Head of caudate nucleus (tissue), 42 donors: ENCODE measurements at places on chromosomes 4 and X.
A peak's percentile ranks its signal among the peaks of the same experiment; 100 is the strongest.

DNA sequence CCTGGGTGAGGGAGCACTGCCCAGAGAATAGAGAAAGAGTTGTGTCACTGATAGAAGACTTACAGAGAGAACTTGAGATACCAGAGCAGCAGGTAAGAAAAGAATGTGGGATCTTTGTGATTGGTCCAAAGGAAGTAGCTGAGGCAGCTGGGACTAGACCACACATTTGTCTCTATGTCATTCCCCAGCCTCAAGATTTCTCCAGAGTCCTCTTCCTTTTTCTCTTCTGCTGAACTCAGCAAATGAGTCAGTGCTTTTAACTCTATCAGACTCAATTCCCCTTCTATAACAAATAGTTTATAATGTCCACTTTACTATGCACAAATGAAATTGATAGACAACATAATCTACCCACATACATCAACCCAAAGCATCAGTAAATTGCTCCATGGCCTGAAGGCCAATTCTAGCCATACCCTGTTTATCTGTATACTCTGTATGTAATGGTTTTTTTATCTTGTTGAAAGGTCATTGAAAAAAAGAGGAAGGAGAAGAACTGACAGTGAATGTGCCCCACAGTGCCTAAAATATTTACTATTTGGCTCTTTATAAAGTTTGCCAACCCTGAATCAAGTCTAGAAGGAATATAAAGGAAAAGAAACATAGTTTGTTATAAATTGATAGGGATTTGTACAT, 38.2 kb downstream of the ETDC start:
- DNase-seq: no peak

- DNase-seq: no peak
Measured at GRCh38 chrX:97145934-97146333, 262.2 kb downstream of the RPA4 start.

DNA sequence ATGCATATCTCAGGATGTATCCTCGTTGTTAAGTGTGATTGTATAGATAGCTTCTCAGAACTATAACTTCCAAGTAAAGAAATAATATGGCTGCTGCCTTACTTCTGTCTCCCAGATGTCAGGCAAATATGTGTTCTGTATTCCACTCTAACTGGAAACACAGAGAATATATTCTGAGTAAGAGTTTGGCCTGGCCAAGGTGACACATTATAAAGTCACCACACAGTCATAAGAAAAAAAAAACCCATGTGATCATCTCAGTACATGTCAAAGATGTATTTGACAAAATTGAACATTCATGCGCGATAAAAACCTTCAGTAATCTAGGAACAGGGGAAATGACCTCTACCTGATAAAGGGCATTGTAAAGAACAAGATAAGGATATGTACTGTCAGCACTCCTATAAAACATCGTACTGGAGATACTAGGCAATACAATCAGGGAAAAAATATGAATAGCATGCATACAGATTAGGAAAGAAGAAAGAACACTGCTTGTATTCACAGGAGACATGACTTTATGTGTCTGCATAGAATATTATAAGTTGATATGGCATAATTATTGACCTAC, 207.1 kb downstream of the ZNF330 start:
- no peak for DNase-seq

- DNase-seq: no peak
Measured at GRCh38 chrX:153551135-153551534, 33.7 kb downstream of the ATP2B3 start.

GRCh38 chr4:121784975-121785374, 16.1 kb upstream of the EXOSC9 start:
- DNase-seq: no peak

- no peak for DNase-seq
Measured at GRCh38 chrX:446245-446644, 59.5 kb upstream of the PPP2R3B start.

- DNase-seq: no peak
Measured at GRCh38 chr4:74235135-74235534, 73.1 kb upstream of the EPGN start.

DNA sequence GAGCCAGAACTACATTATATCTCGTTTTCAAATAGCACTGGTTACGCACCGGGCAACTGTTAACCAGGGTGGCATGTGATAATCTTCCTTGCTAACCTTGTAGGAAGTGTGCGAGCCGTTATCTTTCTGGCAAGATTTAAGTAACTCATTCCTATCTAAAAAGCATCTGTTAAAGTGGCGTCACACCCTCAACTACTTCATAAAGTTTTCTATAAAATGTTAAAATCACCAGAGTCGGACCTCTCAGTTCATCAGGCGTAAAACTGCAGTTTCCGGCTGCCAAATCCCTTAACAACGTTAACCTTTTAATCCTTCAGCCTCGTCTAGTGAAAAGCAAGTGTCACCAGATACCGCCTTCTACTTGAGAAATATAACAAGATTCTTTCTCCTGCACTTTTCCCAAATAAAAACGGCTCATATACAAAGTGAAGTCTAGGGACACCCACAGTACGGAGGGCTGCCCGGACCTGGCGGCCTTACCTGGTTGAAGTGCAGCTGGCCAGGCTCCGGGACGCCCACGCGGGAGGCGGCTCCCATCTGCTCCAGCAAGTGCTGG, 1.2 kb downstream of the SLC39A8 start:
- DNase-seq: no peak

DNA sequence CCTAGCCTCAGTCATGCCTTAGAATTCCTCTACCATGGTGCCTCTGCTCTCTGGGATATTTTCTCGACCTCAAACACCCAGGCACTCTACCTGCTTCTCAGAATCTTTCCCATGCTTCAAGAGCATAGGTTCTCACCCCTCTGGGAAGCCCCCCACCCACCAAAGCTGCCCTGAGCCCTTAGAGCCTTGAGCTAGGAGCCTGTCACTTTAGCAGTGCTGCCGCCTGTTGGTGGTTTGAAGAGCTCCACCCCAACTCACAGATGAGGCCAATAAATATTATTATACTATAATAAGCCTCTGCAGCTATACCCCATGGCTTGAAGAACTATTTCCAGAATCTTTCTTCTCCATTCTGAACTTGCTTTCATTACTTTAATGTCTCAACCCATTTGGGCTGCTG, 109.7 kb downstream of the RTL5 start:
- no peak for DNase-seq

DNA sequence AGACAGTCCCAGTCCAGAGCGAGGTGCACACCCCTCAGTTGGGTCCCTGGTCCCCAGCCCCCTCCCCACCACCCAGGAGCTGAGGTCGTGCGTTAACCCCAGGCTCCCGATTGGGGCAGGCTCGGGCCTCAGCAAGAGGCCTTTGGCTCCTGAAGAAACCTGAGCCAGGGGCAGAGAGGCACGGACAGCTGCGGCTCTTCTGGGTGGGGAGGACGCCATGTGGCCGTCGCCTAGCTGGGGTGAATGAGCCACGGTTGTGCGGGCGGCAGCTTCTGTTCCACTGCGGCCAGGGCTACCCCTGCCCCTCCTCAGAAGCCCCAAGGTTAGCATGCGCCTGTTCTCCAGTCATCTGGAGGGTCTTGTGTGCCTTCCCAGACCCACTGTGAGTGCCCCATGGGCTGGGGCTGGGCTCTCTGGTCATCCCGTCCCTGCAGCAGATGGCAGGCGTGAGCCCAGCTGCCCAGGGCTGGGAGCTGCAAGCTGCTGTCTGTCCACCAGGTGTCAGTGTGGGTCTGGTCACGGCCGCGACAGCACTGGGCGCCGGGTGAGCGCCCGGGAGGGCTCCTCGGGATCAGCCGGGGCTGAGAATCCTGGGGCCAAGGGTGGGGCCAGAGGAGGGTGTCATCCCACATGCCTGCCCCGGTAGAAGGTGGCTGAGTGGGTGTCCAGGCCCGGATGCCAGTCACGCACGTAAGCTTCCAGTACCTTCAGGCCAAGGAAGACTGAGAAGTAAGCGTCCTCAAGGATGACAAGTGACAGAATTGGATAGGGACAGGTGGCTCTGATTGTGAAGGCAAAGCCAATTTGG, 21.9 kb downstream of the ATP2B3 start:
- DNase-seq: peak; percentile 83

DNA sequence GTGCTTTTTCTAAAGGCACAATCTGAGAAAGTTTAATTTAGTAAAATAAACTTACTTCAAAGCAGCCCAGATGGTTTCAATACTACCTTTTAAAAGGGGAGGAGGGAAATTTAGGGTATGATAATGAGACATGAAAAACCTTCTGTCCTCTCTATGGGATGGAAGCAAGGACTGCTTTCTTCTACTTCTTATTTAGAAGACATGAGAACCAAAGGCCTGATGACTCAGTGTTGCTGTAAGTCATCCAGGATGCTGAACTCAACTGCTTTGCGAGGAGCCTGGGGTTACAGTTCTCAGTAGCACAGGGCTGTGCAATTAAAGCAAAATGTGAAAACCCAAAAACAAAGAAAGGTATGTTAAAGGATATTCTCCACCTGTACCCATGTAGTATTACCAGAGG, 140.8 kb upstream of the EDNRA start:
- no peak for DNase-seq

GRCh38 chrX:7119950-7120877, 27.3 kb upstream of the STS start:
- no peak for DNase-seq

- no peak for DNase-seq
Measured at GRCh38 chr4:126755506-126755905, 877.3 kb upstream of the INTU start.

DNA sequence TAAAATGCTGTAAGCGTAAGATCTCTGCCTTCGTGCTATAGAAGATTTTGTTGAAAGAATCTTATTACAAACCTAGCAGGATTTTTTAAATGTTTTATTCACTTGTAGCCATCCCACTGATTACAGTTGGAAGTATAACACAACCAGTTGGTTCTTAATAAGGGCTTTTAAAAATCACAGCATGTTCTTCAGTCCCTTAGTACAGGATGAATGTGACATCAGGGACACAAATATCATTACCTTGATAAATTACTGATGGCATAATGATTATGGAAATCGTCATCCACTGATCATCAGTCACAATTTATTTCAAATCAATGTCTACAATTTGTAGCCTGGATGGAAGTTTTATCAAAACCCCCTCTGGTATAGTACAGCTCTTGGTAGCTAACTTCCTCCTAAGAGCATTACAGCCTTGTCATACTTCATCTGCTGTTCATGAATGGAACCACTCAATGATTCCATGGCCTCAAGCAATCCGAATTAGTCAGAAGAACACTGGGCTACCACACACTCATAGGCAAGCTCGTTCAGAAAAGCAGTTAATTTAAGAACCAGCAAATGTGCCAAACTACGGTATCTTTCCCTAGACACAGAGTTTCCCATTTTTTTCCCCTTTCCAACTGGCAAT, 389.2 kb upstream of the TENM3 start:
- no peak for DNase-seq

GRCh38 chrX:106987488-106987887, 12.5 kb downstream of the MORC4 start:
- DNase-seq: no peak

GRCh38 chrX:9429767-9430166, 35.1 kb upstream of the TBL1X start:
- DNase-seq: no peak

GRCh38 chr4:177047851-177048174, 255.1 kb upstream of the VEGFC start:
- no peak for DNase-seq

- no peak for DNase-seq
Measured at GRCh38 chrX:110180176-110180927, 137.5 kb downstream of the AMMECR1 start.

DNA sequence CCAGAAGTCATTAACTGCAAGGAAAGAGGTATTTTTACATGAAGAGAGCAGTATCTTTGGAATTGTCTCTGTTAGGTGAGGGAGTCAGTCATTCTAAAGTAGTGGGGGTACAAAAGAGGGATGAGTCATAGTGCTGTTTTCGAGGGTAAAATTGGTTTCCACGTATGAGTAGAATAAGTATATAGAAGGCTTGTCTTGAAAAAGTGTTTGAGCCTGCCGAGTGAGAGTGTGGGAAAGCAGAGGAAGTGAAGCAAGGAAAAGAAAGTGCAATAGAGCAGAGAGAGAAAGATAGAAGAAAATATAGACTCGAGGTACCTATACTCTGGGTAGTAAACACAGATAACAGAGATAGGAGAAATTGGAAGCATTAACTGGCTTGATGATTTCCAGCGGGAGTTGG, 696.4 kb downstream of the DMD start:
- DNase-seq: no peak

DNA sequence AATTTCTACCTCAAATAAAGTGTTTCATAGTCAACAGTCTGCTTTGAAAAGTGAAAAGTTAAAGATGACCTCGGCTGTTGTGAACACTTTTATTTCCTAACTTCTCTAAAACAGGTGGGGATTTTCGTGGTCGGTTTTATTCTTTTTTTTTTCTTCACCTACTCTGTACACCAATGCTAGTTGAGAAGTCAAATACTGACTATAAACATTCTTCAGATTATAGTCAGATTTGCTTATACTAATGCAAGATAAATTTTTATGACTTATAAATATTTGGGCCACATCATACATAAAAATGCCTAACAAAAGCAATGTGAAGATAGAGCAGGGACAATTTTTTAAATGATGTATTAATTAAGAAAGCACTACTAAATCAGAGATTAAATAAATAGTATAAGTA, 98.1 kb upstream of the GPR34 start:
- DNase-seq: no peak

DNA sequence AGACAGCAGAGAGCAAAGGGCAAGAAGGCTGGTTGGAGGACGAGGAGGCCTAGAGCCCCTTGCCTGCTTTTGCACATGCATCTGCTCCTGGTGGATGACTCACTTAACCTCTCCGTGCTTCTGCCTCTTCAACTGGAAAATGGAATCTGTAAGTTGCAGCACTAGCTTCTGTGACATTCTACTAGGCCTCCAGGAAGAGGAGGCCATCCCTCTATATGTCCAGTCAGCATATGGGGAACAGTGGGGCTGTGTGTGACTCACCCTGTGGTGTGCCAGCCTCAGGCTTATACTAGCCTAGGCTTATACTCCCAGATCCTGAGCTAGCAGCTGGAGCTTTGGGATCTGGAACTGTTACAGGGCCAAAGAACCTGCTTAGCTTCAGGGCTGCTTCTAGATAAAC, 36.0 kb downstream of the RTL9 start:
- no peak for DNase-seq

GRCh38 chr4:51884055-51884454, 41.1 kb downstream of the DCUN1D4 start:
- no peak for DNase-seq

GRCh38 chrX:10467793-10468192, 152.6 kb downstream of the MID1 start:
- DNase-seq: no peak

GRCh38 chr4:5054532-5054931, 3.3 kb downstream of the STK32B start:
- DNase-seq: no peak

GRCh38 chr4:41977709-41978108, 3.8 kb upstream of the DCAF4L1 start:
- DNase-seq: no peak

GRCh38 chr4:24568425-24568824, 15.9 kb downstream of the DHX15 start:
- no peak for DNase-seq

GRCh38 chr4:76305971-76306881, at the start of gene STBD1:
Gene STBD1 (plus strand): TSS chr4:76306733. CDS start chr4:76306770, 37 bp downstream.
- DNase-seq: peak; percentile 26
